ENCODE measurements at places on chromosomes 5 and 9.

DNA sequence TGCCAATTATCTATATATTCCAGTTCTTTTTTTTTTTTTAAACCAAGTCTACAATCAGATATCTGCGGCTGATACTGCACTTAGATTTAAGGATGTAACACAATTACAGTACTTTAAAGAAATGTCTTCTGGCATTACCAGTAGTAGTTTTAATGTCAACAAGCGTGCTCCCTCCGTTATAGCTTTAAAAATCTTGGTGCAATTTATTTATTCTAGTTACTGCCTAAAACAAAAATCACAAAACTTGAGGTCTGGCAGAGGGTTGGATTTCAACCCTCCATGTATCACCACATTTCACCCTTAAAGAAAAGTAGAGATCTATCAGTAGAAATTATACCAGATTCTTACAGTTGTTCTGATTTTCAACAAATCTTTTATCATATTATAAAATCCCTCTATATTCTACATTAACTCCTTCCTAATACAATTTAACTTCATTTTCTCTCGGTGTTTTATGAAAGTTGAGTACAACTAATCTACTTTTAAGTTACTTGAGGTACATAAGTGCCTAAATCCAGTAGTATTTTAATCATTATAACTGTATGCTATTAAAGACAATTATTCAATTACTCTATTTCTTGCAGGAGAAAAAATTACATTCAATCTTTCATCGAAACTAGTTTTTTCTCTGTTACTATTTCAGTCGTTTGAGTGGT lies 2.0 kb upstream of the RICTOR start:
- DNase-seq, result no peak

DNA sequence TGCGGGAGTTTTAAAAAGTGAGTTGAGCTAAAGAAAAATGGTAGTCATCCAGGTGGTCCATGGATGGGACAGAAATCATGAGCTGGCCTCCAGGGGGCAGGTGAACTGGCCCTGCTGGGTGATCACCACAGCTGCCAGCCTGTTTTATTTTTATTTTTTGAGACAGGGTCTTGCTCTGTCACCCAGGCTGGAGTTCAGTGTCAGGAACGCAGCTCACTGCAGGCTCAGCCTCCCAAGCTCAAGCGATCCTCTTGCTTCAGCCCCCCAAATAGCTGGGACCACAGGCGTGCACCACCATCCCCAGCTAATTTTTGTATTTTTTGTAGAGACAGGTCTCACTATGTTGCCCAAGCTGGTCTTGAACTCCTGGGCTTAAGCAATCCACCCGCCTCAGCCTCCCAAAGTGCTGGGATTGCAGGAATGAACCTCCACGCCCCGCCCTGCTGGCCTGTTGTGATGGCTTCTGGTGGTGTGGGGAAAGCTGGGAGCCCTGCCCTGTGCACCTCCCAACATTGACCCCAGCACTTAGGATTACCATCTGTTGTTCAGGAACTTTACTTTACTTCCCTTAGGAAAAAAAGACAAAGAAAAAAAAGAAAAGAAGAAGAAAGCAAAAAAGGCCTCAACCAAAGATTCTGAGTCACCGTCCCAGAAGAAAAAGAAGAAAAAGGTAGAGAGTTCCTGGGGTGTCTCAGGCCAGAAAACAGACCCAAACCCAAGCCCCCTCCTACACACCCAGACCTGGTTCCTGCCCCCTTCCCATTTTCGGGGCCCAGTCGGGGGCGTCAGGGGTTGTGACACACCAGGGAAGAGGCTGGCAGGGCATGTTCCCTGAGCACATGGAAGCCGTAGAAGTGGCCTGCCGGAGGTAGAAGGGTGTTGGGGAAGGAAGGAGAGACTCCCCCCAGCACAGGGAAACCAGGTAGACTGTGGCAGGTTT lies 14.7 kb downstream of the CD74 start:
- no peak for DNase-seq

DNA sequence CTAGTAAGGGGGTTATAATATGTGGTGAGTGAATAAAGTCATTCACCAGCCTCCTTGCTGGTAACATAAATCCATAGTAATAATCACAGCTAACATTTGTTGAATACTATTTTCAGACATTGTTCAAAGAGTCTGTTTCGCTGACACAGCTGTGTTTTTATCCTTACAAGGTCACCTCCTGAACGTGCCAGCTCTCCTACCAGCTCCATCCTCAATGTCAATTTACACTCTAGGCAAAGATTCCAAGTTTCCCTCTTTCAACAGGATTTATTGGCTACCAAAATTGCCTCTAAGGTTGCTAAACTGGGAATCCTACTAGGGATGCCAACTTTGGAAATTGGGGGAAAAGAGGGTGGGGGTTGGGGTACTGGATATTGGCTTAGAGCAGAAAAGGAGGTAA lies 30.7 kb upstream of the SMC5 start:
- no peak for DNase-seq

DNA sequence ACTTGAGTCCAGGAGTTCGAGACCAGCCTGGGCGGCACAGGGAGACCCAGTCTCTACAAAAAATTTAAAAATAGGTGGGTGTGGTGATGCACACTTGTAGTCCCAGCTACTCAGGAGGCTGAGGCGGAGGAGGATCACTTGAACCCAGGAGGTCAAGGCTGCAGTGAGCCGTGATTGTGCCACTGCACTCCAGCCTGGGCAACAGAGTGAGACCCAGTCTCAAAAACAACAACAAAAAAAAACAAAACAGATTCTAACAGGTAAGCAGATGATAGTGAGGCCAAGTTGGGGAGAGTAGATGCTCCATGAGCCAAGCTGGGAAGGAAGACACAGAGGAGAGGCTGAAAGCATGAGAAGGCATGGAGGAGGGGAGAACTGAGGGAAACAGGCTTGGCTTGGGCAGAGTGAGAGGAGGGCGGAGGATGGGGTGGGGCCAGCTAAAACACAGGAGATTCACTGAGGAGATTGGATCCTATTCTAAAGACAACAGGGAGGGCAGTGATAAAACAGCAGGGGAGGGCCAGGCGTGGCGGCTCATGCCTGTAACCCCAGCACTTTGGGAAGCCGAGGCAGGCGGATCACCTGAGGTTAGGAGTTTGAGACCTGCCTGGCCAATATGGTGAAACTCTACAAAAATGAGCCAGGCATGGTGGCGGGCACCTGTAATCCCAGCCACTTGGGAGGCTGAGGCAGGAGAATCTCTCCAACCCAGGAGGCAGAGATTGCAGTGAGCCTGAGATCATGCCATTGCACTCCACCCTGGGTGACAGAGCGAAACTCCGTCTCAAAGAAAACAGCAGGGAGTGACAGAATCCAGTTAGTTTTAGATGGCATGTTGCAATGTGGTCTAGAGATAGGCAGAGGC lies 8.4 kb downstream of the RPS14 start:
- no peak for DNase-seq

DNA sequence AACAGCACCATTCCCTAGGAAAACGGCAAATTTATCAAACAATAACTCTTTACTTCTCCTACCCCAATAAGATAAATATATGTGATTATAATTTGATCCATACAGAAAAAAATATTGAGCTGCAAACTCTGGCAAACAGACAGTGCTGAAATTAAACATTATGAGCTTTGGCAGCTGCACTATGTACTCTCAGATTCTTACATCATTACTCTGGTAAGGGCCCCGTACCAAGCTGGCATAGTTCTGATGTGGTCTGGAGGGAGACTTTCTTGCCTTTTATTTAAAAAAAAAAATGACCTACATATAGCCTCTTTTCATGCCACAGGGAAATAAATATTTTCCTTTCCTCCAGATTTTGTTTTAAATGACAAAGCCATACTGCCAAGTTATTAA lies 95.0 kb downstream of the NR6A1 start:
- peak; percentile 39 for DNase-seq

Data from right hindlimb (tissue), 1 donor.